ENCODE measurements at places on chromosomes 11 and 22.

DNA sequence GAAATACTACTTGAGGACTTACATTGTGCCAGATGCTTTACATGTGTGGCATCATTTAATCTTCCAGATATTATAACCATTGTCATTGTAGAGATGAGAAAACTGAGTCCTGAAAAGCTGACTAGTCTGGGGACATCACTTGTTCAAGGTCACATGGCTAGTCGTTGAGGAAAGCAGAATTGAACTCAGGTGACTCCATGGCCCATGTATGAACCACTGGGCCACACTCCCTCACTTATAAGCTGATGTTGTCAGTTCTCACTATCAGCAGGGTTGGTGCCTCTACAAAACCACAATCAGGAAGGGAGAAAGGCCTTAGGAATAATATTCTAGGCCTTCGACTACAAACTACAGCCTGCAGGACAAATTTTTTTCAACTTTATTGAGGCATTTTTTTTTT lies 26.1 kb upstream of the ADA2 start:
- no peak for DNase-seq

DNA sequence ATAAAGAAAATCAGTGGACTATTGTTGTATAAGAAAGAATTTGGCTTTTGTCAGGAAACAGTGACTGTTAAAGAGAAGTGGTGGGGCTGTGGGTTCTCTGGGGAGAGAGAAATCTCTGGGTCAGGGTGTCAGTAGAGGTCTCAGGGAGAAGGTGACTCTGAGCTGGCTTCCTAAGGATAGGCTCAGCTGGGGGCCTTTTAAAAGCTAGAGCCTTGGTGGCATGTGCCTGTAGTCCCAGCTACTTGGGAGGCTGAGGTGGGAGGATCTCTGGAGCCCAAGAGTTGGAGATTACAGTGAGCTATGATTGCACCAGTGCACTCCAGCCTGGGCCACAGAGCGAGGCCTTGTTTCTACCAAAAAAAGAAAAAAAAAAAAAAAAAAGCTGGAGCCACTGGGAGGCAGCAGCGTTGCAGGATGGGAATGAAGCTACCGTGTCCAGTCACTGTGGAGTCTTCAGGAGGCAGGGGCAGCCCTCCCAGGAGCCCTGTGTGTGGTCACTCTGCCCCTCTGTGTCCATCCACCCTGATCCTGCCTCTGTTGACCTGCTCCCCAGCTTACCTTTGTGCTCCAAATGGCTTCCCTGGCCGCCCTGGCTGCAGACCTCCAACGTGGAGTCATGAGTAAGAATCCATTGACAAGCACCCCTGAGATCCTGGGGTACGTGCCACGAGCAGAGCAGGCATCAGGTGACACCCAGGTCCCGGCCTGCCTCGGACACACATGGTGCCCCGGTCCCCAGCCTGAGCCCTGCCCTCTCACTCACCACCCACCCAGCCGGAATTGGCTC lies 5.4 kb upstream of the MIF start:
- DNase-seq: no peak

DNA sequence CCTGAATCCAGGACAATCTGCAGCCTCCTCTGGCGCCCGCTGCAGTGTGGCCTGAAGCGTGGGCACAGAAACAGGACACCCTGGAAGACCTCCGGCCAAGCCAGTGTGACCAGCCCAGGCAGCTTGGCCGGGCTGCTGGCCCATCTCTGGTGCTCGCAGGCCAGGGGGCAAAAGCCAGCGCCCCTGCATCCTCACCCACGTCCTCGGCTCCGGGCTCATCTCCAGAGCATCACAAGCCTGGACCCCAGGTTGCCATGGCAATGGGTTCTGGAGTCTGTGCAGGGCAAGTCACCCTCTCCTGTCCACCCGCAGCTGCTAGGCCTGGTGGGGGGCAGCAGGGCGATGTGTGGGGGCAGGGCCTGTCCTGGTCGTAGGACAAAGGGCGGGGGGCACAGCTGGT lies 9.3 kb upstream of the PDGFB start:
- no peak for DNase-seq

- DNase-seq: no peak
These were observed 910.4 kb downstream of the METTL15 start for GRCh38 chr11:29018631-29019030.

- DNase-seq: no peak
These were observed 684.4 kb downstream of the NTM start for GRCh38 chr11:132054822-132055221.

DNA sequence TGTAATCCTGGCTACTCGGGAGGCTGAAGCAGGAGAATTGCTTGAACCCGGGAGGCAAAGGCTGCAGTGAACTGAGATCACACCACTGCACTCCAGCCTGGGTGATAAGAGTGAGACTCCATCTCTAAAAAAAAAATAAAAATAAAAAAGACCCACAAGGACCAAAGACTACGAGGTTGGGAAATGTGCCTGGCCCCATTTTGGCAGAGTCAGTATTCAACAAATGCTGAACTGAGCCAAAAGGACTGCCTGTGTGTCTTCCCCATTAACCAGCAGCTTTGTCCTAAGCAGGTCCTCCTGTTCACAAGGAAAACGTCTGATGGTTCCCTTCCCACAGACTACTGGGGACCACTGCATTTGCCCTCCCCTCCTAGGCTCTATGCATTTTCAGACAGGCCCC lies 27.6 kb downstream of the ADORA2A start:
- no peak for DNase-seq

- DNase-seq: no peak
These were observed 2.4 kb downstream of the LGR4 start for GRCh38 chr11:27470166-27470565.

- no peak for DNase-seq
These were observed 5.4 kb downstream of the RAB38 start for GRCh38 chr11:88169881-88170280.

DNA sequence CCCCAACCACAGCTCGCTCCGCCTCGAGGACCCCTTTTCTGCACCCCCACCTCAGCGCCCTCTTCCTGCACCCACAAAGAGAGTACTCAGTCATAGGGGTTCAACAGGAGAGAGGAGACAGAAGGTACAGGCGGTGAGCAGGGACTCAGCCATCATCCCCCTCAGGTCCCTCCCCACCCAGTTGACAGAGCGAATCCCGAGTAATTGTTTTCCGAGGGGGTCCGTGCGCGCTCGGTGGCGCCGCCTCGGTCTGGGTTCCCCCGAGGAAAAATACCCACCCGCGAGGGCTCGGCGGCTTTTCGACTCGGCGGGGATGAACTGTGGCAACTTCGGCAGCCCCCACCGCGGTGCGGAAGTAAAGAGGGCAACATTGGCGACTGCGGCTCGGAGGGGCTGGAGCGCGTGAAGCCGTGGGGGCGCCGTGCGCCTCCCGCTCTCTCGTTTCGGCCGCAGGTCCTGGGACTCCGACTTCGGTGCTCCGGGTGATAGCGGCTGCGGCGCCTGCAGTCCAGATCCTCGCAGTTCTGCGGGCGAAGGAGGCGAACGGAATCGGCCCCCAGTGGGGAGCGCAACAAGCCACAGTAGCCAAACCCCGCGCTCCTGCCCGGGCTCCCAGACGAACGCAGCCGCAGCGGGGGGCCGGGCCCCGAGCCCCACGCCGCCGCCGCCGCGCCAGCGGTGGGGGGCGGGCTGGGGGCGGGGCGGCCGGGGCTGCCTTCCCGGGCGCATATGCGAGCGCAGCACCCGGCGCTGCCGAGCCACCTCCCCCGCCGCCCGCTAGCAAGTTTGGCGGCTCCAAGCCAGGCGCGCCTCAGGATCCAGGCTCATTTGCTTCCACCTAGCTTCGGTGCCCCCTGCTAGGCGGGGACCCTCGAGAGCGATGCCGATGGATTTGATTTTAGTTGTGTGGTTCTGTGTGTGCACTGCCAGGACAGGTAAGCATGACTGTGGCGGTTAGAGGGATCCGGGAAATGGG lies at the start of gene NELL1:
Gene NELL1, plus strand, starts transcription at position 743 of the 976 bp plus-strand sequence.
- DNase-seq: no peak

DNA sequence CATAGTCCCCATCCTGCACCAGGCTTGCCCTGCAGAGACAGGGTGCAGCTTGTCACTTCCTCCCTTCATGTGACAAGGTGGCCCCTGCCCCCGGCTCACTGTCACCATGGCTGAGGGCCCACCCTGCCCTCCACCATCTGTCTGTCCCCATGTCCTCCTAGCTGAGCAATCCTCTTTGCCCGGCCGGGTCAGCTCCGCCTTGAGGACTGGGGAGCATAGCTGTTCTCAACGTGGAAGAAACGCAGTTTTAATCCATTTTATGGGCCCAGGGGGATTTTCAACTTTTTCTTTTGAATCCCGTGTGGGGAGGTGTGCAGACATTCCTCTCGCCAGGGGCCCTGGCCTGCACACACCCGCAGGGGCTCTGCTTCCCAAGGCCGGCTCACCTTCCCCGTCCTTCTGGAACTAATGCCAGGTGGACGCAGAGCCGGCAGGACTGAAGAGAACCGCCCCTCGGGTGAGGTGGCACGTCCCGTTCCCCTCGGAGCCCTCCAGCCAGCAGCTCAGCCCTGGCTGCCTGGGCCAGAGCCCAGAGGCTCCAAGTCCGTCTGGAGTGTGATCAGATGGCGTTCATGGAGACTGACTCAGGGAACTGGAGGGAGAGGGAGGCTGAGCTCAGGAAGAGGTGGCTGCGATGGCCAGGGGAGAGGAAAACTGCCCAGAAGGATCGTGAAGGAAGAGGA lies 1108.7 kb downstream of the BRD1 start:
- DNase-seq: no peak

DNA sequence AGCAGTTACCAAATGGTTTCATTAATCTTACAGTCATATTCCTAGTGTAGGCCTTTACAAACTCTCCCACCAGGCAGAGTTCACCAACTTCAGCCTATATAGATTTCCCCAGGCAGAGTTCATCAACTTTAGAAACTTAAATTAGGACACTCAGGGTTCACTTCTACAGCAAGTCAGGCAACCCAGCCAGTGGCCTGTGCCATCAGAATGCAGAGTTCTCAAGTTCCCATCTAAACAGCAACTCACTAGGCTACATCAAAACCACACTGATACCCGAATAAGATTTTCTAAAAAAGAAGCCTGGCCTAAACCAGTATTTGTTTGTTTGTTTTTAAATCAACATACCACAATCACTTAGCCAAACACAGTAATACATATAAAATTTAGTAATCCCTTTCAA lies 33.7 kb downstream of the PICALM start:
- DNase-seq: no peak

DNA sequence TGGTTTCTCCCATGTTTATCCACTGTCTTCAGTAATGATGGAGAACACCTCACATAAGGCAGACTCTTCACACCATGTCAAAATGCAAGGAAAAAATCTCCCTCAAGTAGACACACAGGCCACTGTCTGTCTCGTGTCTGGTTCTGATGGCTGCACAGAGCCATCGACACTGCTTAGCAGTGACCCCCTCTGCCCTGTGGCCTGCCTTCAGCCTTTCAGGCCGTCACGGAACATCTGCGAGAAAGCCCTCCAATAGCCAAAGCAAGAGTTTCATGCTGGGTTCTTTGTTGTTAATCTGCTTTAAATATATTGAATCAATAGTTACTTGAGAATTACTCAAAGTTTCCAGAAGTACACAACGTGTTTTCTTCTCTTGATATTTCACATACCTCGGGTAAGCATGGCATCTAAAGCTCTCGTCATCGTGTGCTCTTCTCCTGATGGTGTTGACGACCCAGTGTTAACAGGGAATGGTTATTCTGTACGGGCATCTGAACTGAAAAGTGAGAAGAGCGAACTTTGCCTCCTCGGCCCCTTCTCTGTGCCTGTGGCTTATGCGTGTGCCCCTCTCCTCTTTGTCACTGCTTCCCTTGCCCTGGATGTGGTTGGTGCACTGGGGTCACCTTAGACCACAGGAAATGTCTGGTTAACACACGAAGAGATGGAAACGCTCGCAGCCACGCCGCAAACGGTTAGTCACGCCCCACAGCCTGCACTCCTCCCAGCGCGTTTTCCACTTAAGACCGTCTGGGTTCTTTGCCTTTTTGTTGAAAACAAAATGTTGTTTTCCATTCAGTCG lies 33.4 kb upstream of the CTTN start:
- peak; percentile 58 for DNase-seq

- DNase-seq: peak; percentile 28
These were observed 73.3 kb downstream of the ETS1 start for GRCh38 chr11:128513915-128514681.

DNA sequence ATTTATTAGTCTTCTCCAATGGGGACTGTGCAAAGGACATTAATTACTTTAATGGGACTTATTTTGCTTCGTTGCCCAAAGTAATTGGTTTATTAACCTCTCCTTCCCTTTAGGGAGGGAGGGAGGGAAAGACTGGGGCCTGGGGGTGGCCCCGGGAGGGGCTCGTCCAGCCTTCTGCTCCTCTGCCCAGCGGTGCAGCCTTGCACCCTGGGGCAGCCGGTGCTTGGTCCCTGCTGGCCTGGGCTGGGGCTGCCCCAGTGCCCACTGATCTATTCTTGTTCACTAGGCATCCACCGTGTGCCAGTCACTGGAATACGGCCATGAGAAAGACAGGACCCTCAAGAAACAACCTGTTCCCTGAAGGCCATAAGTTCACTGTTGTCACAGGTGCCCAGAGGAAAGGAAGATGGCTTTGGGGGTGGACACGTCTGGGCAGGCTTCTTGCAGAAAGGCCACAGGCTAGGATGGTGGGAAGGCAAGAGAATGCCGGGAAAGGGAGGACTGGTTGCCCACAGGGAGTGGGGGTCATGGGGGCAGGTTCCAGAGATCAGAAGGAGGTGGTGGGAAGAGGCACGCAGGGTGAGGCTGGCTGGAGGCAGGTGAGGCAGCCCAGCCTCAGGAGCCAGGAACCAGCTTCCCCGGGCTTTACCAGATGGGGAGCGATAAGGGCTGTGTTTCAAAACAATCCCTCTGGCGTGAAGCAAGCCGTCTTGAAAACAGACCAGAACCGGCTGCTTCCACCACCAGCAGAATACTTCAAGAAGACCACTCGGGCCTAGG lies 47.6 kb upstream of the KCNQ1OT1 start:
- DNase-seq: no peak
